ENCODE measurements at places on chromosomes 4 and X. TPM values are rescaled to one million over a fixed set of nuclear protein-coding genes. Genes with fewer than 3 reads are reported as not detected.

The ZXDA gene
- 6.8 TPM for total RNA-seq

The CENPVL1 gene
- total RNA-seq = not detected

The ALAS2 gene
- not detected for total RNA-seq

The MAP7D2 gene
- total RNA-seq = 0.74 TPM

The NAA11 gene
- total RNA-seq = 0.17 TPM

The RGN gene
- total RNA-seq = 1.9 TPM

DNA sequence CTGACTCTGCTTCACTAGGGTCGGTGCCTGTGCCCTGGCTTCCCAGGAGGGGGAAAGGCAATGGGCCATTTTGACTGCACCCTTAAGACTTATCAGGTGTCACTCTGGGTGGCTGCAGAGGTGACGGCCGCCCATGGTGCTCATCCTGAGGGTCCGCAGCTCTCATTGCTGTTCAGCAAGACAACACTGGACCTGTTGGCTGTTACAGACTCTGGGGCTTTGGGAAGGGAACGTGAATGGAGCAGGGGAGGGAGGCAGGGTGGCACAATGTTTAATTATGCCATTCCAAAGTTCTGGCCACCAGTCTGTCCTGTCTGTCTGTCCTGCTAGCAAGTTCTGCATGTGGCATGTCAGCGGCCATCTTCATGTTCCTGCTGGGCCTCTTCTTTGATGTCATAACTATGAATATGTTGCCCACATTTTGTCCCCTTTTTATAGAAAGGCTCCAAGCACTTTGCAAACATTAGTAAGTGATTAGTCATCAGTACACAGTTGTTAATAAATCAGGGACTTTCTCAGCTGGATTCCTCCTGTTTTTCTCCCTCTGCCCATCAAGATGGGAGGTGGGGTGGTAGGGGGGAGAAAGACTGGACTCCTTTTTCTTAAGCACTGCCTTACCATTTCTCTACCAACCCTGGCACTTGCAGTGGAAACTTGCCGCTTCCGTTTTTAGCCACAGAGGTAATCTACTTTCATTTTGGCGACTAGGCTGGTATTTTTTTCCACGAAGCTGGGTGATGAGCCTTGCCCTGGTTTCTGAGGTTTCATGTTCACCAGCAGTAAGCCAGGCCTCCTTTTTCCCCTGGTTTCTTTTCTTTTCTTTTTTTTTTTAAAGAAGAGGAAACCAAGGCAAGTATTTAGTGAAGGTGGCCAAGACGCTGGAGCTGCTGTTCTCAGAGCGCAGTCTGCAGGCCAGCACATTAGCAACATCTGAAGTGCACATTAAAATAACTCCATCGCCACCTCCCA lies 88.6 kb upstream of the TRIM2 start:
- peak; percentile 92 for DNase-seq

DNA sequence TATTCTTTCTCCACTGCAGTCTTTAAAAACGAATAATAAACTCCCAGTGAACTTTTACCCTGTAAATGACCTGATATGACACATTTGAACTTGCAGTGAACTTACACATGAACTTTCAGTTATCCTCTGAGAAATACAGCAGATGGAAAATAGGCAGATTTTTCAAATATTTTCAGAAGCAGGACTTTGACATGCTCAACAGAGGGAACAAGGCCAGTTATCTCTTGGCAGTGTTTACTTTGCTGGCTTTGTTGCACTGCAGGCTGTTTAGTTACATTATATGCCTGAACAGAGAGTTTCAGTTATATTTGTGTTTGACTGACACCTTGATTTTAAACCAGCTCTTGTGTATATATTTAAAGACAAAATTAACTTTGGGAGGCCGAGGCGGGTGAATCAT lies 47.6 kb upstream of the FGG start:
- DNase-seq = peak; percentile 0

GRCh38 chr4:72274251-72274650 lies 242.5 kb downstream of the NPFFR2 start:
- DNase-seq = no peak

GRCh38 chrX:149819371-149819770 lies 37.6 kb downstream of the MAGEA9 start:
- no peak for DNase-seq

DNA sequence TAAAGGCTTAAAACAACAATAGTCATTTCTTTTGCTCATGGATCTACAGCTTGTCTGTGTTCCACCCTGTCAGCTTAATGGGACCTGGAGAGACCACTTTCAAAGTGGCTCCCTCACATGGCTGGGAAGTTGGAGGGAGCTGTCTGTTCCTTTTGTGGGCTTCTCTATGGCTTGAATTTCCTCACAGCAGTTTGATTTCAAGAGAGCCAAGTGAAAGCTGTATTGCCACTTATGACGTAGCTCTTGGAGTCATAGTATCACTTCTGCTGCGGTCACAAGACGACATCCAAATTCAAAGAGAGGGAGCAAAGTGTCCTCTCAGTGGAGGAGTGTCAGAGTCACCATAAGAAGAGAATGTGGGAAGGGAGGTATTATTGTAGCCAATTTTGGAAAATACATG lies 22.7 kb upstream of the ACSL1 start:
- no peak for DNase-seq

DNA sequence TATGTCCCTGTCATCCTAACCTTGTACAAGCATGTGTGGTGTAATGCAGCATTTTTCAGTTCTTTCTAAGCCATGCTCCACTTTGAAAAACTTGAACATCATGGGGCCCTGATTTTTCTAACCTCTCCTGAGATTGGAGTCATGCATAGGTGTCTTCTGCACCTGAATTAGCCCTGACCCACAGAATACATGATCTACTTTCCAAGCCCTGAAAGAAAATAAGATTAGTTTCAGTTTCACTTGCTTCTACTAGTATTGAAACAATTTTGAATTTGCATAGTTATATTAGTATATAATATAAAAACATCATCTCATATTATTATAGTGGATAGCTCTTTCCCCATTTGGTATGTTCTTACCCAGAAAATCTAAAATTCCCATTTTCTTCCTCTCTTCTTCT lies 178.2 kb downstream of the HS3ST1 start:
- DNase-seq = no peak

- DNase-seq = peak; percentile 70
These were observed 95.2 kb upstream of the RPS6KA3 start for GRCh38 chrX:20361890-20362262.

DNA sequence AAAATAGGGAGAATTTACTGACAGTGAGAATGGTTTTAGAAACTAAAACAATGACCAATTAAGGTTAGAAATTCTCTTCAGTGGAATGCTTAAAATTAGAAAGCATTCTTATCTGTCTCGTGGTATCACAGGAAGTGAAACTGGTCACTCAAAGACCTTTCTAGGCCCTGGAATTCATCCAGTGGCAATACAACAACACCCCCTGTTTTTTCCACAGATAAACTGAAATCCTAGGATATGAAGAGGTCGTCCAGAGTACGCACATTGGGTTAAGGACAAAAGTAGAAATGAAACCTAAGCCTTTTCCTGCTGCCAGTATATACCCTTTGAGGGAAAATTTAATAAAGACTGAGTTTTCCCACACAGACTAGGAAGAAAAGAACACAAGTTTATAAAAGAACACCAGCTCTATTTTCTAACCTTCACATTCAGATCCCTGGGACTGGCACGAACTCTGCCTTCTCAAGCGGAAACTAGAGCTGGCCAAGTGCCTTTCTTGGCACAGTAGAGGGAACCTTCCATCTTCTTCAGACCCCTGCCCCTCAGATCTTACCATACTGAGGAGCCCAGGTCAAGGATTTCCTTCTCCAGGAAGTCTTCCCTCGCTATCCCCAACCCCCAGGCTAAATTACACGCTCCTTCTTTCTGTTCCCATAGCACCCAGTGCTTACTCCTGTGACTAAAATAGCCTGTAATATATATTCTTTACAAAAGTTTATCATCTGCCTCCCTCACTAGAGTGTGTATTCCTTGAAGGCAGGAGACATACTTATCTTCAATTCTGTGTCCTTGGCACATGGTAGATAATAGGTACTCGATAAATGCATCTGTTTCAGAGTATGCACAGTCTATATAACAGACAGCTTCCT lies 16.9 kb downstream of the LHFPL1 start:
- DNase-seq = peak; percentile 33

GRCh38 chr4:147836807-147837206 lies 104.9 kb downstream of the ARHGAP10 start:
- no peak for DNase-seq

DNA sequence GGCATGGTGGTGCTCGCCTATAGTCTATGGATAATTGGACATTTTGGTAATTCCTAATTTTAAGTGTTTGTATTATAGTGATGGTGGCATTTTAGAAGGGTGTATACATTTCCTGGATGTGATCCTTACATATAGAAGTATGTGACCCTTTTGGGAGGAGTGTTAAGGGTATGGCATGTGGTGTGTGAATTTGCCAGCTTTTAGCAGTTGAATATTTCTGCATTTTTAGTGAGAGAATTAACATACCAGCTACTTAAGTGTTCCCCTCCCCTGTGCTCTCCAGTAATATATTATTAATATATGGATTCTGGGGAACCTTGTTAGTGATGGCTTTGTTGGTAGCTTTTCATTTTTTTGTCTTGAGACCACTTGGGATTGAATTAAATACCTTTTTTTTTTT lies 55.3 kb downstream of the STAG2 start:
- DNase-seq = no peak

- DNase-seq = peak; percentile 77
These were observed 157.6 kb downstream of the GASK1B start for GRCh38 chr4:158015241-158015640.

DNA sequence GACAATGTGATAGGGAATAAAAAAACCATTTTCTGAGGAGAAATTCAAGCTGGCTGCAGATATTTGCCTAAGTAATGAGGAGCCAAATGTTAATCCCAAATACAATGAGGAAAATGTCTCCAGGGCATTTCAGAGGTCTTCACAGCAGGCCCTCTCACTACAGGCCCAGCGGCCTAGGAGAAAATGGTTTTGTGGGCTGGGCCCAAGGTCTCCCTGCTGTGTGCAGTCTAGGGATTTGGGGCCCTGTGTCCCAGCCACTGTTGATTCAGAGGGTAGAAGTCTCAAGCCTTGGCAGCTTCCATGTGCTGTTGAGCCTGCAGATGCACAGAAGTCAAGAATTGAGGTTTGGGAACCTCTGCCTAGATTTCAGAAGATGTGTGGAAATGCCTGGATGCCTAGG lies 778.7 kb downstream of the CENPC start:
- no peak for DNase-seq

DNA sequence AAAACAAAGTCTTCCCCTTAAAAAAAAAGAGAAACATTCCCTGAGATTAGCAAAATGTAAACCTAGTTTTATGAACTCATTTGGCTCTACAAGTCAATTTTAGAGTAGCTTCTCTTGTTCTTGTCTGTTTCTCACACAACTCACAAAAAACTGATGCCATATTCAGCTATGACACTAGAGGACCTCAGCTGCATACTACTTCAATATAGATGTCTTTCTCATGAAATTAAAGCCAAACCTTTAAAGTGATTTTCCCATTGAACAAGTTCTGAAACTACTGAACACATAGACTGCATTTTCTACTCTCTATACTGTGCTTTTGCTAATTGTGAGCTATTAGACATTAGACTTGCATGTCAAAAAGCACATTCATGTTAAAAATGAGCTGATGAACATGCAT lies 49.8 kb downstream of the TBCK start:
- peak; percentile 56 for DNase-seq

DNA sequence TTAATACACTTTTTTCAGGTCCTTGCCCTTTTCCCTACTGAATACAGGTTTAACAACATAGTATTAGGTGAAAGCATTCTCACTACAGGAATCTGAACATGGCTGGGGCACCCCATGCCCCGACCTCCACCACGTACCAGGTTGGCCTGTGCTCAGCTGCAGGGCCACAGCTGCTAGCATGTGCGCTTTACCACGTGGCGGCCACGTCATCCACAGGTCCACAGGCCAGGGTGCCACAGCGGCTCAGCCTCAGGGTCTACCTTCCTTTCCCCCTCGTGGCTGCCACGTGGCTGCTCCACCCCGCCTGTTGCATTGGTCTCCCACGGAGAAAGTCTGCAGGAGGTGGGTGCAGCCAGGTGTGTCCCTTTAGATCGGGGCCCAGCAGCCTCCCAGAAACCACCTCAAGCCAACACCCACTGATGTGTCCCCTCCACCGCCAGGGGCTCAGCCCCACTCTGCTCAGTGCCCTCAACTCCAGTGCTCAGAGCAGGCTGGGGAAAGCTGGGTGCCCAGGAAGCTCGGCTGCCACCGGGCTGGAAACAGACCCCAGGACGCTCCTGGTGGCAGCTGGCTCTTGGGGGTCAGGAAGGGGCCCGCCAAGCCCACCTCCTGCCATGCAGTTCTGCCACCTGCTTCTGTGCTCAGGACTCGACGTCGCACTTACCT lies 17.8 kb downstream of the CTBP1 start:
- no peak for DNase-seq

- no peak for DNase-seq
These were observed 8.3 kb upstream of the CXCL8 start for GRCh38 chr4:73731968-73732610.

DNA sequence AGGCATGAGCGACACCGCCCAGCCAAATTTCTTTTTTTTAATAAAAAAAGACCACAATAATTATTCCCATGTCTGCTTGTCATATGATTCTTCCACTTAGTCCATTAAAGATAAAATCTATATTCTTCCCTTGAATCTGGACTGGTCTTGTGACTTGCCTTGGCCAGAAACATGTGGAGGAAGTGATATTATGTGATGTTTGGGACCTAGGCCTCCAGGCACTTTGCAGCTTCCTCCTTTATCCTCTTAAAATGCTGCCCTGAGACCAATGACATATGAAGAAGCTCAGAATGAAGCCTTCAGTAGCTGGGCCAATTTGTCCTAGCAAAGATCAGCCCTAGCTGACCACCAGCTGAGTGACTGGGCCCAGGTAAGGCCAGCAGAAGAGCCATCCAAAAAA lies 250.0 kb downstream of the INPP4B start:
- no peak for DNase-seq

DNA sequence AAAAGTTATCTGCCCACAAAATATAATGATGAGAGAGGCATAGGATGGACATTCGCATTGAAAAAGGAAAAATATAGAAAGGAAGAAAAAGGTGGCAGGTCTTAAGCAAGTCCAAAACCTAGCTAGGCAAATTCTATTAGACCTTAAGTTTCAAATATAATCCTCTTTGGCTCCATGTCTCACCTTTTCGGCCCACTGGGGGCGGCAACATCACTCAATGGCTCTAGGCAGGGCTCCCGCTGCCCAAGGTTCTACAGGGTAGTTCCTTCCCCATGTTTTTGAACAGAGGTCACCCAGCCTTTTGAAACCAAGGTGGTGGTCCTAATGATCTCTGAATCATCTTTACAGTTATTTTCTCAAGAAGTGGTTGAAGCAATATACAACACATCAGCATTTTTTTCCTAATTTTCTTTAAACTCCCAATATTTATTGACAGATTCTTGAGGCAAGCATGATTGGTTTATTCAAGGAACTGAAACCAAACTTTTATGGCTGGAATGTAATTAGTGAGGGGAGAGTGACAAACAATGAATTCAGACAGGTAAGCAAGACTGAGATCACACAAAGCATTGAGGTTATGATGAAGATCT lies 309.4 kb downstream of the ANTXR2 start:
- no peak for DNase-seq

DNA sequence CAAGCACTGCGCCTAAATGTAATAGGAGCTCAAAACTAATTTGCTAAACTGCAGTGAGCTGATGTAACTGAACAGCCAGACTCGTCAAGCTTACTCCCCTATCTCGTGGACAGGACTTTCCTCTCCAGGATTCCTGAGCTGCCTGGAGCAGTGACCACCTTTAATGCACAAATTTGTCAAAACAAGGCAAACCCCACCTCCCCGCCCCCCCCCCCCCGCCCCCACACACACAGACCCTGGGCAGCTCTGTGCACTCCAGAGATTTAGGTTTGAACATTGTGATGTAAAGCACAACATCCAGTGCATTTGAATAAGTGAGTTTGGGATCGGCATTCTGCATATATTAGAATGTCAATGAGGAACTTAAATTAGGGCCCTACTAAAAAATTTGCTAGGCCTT lies 77.7 kb upstream of the DHX15 start:
- DNase-seq = no peak
